Bronchus fibroblast of lung (primary cell): ENCODE measurements at places on chromosomes 1 and 21. TPM values are rescaled to one million over a fixed set of nuclear protein-coding genes. Genes with fewer than 3 reads are reported as not detected.

AKT3 gene
- total RNA-seq, result 11.3 and 12.9 TPM in 2 replicates

BSND gene
- total RNA-seq, result not detected in 2 replicates

PLD5 gene
- total RNA-seq, result under 0.01 and 0.15 TPM in 2 replicates

HSD3B1 gene
- total RNA-seq, result not detected in 2 replicates

FGR gene
- total RNA-seq, result under 0.01 TPM in 1 of 2 replicates, not detected in the other
